Stimulated activated naive B cell treated with anti-CD40 and anti-IgM and Interleukin-4, amounts not matched to agents 10 μg/mL and 1 μg/mL and 100 μg/mL, for 72 hours (primary cell): ENCODE measurements at places on chromosomes 5 and 9.

- no peak for DNase-seq
Measured at GRCh38 chr5:94113-94892, 2.3 kb downstream of the PLEKHG4B start.

DNA sequence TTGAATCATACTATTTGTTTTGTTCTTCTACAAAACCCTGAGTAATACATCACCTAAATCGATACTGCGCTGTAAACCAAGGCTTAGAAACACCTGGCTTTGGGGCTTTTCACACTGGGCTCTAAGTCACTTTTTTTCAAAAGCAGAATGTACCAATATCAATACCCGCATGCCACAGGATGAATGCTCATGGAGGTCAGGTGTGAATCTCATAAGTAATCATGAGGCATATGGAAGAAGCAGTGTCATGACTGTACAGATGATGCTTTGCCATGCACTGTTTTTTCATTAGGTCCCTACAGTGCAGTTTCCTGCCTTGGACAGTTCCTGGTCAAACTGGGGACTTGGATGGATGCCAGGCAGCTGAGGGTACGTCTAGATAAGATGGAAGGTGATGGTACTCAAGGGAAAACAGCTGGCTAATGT is 49.0 kb upstream of the ATG10 start:
- no peak for DNase-seq

DNA sequence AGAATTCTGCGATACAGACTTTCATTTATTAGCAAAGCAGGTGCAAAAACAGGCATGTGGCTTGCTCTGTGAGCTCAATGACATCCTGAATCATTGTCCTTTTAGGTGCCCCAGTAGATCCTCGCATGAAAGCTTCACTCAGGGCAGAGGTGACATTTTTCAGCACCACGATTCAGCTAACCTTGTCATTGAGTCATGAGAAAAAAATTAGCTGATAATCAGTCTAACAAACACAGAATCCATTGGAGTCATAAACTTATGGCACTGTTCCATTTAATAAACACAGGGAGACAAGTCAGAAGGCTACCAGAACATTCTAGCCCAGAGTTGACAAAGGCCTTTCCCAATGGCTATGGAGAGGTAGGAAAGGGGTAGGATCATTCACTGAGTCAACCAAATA is 104.8 kb upstream of the RAD23B start:
- DNase-seq = no peak

DNA sequence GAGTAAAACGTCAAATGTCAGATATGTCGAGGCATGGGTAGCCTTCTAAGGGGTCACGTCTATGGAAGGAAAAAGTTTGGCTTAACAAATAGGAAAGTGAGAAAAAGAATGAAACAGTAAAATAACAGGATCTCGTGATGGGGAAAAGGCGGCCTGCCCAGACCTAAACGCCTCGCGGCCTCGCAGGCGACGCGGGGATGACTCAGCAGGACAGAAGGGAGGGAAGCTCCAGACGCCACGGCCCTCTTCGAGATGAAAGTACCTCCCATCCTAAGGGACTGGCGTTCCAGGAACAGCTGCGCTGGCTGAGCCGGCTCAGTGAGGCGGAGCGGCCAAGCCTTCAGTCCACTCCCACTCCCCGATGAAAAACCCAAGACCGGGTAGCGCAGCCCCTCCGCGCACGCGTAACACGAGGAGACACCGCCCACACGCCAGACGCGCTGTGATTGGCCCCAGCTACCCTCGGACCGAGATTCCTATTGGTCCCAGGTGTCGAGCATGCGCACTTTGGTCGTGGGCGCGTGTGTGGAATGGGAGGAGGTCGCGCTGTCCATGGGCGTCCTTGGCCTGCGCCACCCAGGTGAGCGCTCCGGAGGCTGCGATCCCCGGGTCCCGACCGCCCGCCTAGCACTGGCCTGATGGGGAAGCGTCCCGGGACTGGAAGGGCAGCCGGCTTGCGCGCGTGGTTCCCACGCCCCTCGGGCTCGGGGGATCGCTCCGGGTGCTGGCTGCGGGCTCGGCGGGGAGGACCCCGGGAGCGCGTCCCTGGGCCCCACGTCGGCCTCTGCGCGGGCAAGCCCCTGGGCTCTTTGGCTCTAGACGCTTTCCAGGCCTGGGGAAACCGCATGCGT is 588.5 kb downstream of the MTRR start:
- peak; percentile 81 for DNase-seq

- peak; percentile 1 for DNase-seq
Measured at GRCh38 chr9:78031444-78031892, at the start of gene GNAQ. Gene GNAQ, minus strand, starts transcription at chr9:78031811. Its CDS starts 576 bp downstream, at chr9:78031235.

DNA sequence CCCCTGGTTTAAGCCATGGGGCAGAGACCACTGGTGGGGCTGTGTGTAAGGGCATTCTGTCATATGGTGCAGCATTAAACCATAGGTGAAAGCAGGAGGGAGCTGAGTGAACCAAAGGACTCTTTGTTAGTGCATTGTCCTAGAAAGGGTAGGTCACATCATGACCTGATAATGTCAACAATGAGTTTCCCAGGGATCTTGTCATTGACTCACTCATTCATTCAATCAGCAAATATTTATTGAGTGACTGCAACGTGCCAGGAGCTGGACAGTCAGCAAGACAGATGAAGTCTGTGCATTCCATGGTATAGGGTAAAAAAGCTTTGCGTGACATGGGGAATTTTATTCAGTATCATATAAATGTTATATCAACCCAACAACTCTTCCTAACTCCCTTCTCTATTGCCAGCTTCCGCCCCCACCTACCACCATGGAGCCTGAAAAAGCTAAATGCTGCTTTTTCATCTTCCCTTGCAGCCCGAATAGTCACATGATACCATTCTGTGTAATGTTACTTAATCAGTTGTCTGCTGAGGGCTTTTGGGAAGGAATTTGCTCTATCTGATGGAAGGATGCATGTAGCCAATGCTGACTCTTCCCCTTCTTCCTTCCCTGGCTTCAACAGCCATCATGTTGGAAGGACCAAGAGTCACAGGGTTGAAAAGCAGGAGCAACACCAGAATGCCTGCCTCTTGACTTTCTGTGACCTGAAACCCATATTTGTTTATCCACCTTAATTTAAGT is 11.5 kb upstream of the OTULINL start:
- DNase-seq = no peak

DNA sequence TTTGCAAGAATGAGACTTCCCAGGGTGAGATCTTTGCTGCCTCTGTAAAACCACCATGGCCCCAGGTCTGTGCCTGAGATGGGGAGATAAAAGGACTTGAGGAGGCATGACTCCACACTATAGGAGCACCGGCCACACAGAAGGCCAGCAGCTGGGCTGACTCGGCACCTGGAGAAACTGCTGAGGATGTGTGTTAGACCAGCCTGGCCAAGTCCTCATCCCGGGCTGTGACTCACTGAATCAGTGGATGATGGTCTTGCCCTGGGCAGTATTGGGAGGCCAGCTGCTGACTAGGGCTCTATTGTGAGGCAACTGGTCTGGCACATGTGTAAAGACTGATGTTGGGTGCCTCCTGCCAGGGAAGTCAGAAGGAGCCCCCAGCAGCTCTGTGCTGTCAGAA is 286.2 kb downstream of the ACTL7B start:
- no peak for DNase-seq

- DNase-seq = no peak
Measured at GRCh38 chr5:133081703-133082102, 29.9 kb downstream of the HSPA4 start.

- DNase-seq = no peak
Measured at GRCh38 chr5:153775923-153776322, 262.8 kb downstream of the FAM114A2 start.

DNA sequence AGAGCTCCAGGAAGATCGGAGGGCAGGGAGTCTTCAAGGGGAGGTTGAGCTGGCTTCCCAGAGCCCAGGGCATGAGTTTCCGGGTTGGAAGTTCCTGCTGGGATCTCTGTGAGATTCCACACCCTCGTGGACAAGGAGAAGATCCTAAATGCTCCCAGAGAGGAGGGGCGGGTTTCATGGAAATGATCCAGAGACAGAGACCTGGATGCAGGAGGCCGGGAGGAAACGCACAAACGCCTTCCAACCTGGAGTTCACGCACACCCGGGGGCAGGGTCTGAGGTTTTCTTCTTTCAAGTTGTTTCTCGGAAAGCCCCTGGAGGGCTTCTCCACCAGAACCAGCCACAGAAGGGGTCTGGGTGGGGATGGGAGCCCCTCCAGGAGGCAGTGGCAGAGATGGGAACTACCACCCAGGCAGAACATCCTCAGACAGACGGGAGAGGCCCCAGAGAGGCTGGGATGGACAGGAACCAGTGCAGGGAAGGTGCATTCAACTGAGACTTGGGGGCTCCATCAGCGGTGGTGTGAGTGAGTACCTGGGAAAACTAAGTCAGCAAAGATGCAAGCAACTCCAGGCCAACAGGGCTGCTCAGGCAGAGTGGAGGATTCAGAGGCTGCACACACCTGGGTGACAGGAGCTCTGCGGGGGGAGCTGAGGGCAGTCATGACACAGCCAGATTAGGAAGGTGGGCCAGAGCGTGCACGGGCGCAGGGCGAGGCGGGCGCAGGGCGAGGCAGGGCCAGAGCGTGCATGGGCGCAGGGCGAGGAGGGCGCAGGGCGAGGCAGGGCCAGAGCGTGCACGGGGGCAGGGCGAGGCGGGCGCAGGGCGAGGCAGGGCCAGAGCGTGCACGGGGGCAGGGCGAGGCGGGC is 52.1 kb upstream of the EXOC3 start:
- no peak for DNase-seq

- DNase-seq = peak; percentile 64
Measured at GRCh38 chr9:112793213-112793810, 42.8 kb downstream of the SNX30 start.

- peak; percentile 26 for DNase-seq
Measured at GRCh38 chr9:137715321-137715720, 96.5 kb downstream of the EHMT1 start.

GRCh38 chr9:8924562-8924961 is 1125.0 kb upstream of the DMAC1 start:
- no peak for DNase-seq

GRCh38 chr5:135443161-135443960 is 3.8 kb downstream of the DCANP1 start:
- DNase-seq = no peak

GRCh38 chr5:101067429-101067828 is 164.3 kb upstream of the ST8SIA4 start:
- DNase-seq = no peak

GRCh38 chr5:125336401-125336800 is 590.0 kb upstream of the ZNF608 start:
- peak; percentile 1 for DNase-seq

GRCh38 chr9:81782313-81782995 is 93.1 kb upstream of the TLE1 start:
- no peak for DNase-seq

- DNase-seq = peak; percentile 76
Measured at GRCh38 chr5:112921833-112922817, at the start of gene REEP5. Gene REEP5, minus strand, starts transcription at chr5:112922227. Its CDS starts 37 bp downstream, at chr5:112922190.

- no peak for DNase-seq
Measured at GRCh38 chr9:126561582-126561981, 52.1 kb upstream of the LMX1B start.

GRCh38 chr9:108722396-108722795 is 133.4 kb downstream of the ACTL7B start:
- no peak for DNase-seq

DNA sequence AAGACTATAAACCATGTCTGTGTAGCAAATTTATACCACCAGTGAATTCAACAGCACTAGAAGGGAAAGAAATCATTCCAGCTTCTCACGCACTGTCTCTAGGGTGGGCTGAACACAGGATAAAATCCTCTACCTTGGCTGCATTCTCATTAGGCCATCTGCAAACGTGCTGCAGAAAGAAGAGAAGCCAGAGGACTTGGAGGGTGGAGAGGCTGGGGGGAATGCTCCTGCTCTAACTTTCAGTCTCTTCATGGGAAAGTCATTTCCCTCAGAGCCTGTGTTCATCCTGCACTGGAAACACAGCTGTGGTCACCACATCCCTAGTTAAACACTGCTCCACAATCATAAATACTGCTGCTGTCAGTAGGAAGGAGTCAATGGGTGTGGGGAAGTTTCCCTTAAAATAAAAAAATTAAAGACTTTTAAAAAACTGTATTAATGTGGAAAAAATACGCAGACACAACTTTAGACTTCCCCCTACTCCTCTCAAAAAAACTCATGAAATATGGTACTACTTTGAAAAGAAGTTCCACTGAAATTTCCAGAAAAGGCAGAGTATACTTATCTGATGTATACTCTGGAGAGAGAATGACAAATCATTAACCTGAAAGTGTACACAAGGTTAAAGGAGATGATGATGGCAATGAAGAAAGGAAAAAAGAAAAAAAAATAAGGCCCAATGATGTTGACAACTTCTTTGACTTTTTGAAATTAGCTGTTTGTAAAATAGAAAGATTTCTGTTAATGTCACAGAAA is 46.8 kb downstream of the LHFPL2 start:
- DNase-seq = no peak

GRCh38 chr9:118455788-118456187 is 751.6 kb downstream of the TLR4 start:
- no peak for DNase-seq

- no peak for DNase-seq
Measured at GRCh38 chr5:118095115-118095514, 893.2 kb downstream of the DTWD2 start.

DNA sequence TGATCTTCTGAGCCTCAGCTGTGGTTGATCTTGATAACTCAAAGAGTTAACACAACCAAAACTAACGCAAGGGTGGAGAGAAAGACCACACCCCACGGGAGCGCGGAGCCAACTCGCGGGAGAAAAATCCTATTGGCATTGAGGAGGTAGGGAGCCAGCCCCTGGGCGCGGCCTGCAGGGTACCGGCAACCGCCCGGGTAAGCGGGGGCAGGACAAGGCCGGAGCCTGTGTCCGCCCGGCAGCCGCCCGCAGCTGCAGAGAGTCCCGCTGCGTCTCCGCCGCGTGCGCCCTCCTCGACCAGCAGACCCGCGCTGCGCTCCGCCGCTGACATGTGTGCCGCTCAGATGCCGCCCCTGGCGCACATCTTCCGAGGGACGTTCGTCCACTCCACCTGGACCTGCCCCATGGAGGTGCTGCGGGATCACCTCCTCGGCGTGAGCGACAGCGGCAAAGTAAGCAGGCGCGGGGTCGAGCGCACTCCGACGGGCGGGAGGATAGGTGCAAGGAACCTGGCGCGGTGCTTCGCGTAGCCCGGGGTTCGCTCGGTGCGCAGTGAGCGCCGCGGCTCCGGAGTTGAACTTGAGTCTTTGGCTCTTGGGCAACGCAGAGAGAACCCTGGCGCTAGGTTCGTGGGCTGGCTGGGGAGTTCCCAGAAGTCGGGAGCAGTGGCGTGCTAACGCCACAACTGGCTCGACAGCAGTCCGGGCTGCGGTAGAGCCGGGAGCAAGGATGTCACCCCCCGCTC is at the start of gene GDA:
TSS of gene GDA (plus strand) at position 210 of the 745 bp plus-strand sequence. CDS start at position 330, 120 bp downstream.
- peak; percentile 11 for DNase-seq
